Tongue (tissue), 3 donors: ENCODE measurements at places on chromosomes 12 and 14.

DNA sequence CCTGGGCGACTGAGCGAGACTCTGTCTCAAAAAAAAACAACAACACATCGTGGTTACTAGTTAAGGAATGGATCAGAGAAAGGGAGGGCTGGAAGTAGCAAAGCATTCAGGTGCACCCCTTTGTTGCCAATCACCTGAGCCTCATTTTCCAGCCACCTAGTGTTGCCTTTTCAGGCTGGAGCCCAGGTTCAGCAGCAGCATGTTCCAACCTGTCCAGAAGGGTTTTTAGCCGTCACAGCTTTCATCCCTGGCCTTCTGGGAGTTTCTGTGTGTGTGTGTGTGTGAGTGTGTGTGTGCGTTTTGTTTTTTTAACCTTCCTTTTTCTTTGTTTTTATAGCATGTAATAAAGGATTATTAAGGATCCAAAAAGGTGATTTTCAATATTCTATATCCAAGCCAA is 121.1 kb upstream of the ATF1 start:
- DNase-seq: no peak

DNA sequence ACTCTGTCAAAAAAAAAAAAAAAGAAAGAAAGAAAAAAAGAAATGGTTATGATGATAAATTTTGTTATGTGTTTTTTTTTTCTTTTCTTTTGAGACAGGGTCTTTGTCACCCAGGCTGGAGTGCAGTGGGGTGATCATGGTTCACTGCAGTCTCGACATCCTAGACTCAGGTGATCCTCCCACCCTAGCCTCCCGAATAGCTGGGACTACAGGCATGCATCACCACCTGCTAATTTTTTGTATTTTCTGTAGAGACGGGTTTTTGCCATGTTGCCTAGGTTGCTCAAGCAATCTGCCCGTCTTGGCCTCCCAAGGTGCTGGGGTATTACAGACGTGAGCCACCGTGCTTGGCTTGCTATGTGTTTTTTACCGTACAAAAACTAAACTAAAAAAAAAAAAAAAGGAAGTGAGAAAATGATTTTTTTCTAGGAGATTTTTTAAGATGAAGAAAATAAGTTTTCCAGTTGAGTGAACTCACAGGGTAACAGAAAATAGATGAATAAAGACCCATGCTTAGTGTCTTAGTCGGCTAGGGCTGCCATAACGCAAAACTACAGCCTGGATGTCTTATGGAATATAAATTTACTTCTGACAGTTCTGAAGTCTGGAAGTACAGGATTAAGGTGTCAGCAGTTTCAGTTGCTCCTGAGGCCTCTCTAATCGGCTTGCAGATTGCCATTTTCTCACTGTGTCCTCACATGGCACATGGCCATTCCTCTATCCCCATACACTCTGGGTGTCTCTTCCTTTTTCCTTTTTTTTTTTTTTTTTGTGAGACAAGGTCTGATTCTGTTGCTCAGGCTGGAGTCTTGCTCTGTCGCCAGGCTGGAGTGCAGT is 13.2 kb upstream of the APOF start:
- no peak for DNase-seq

DNA sequence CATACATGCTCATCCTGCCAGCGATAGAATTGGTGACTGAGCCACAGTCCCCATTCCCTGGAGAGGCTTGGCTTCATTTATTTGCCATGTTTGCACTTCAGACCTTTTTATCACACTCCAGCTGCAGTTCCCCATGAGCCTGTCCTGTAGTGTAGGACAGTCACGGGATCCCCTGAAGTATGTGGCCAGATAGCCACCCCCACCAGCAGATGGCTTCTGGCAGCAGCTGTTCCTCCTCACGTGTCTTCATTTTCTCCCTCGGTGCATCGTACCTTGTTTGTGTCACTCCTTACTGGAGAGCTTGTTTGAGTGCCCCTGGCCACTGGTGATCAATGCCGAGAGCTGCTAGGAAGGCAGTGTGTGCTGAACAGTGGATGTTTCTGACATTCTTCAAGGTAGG is 40.2 kb downstream of the UBE3B start:
- DNase-seq: peak; percentile 63

GRCh38 chr12:97493731-97494130 is 31.1 kb downstream of the RMST start:
- DNase-seq: no peak

GRCh38 chr12:54141431-54142113 is 47.2 kb downstream of the SMUG1 start:
- peak; percentile 80 for DNase-seq

DNA sequence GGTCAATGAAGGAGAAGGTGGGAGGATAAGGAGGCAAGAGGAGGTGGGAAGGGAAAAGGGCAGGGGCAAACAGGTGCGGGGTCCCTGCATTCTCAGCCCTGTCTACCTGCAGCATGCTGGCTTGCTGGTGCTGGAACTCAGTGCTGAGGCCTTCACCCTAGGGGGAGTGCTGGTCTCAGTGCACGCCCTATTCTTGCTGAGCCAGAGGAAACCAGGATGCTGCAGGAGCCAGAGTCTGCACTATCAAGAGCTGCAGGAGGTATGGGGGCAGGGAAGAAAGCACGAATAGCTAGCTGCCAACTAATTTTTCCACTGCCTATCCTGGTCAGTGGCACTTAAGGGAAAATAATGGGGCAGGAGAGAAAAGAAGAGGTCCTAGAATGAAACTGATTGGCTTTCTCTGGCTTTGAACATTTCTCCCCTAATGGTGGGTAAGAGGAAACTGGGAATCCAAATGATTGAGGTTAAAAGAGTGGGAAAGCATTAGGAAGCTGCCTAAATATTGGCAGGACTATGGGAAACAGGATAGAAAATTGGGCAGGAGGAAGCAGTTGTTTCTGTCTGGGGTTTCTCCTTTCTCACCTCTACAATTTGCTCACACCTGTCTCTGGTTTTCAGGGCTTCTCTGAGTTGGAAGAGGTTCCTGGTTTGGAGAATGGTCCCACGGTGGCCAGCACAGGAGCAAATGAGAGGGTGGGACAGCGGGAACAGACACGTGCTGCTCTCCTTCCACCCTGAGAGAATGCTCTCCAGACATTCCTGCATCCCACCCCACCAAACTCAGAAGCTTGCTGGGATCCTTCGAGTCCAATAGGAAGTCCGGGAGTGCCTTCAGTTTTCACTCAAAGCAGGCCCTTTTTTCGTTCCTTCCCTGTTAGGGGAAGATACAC is 1.9 kb downstream of the TMEM253 start:
- DNase-seq: no peak

DNA sequence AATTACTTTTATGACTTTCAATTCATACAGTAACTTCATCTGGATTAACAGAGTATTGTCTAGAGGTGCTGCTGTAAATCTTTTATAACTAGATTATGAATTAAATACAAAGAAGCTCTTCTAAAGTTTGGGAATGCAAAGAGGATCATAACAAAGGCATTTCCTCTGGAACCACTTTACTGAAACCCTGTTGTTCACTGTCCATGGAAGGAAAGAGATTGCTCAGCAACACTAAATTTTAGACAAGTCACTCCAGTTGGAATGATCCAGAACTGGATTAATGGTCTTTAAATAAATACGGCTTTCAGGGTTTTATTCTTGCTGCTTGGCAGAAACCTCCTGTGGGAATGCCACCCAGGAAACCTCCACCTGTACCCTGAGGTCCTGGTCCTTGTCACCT is 250.6 kb downstream of the KSR2 start:
- no peak for DNase-seq

GRCh38 chr12:53071591-53072551 is 7.3 kb downstream of the SPRYD3 start:
- peak; percentile 87 for DNase-seq

GRCh38 chr14:92058006-92058917 is 18.4 kb upstream of the TRIP11 start:
- no peak for DNase-seq

GRCh38 chr14:77436042-77436441 is 12.7 kb upstream of the NOXRED1 start:
- no peak for DNase-seq

GRCh38 chr12:112820796-112821195 is 29.2 kb downstream of the RPH3A start:
- peak; percentile 13 for DNase-seq

- DNase-seq: no peak
Measured at GRCh38 chr12:89326239-89327040, 25.9 kb downstream of the DUSP6 start.

- DNase-seq: no peak
Measured at GRCh38 chr12:27999521-27999920, 27.0 kb upstream of the PTHLH start.

GRCh38 chr14:21874167-21874566 is 200.5 kb upstream of the OR4E1 start:
- no peak for DNase-seq
